Caco-2 (cell line): ENCODE measurements at places on chromosomes 7 and 10. TPM values are rescaled to one million over a fixed set of nuclear protein-coding genes. Genes with fewer than 3 reads are reported as not detected.

BLNK gene
- total RNA-seq = 0.30 and 0.36 TPM in 2 replicates

- H3K27ac ChIP-seq = no peak overlapping the region
- H3K4me3 ChIP-seq = no peak overlapping the region
- DNase-seq = no peak
- no peaks in the 10 kb centered on the region for H3K4me1 ChIP-seq
Measured at GRCh38 chr7:145219461-145219860, 383.6 kb upstream of the TPK1 start.

ARMC3 gene
- 0.61 and 1.4 TPM in 2 replicates for total RNA-seq

DNA sequence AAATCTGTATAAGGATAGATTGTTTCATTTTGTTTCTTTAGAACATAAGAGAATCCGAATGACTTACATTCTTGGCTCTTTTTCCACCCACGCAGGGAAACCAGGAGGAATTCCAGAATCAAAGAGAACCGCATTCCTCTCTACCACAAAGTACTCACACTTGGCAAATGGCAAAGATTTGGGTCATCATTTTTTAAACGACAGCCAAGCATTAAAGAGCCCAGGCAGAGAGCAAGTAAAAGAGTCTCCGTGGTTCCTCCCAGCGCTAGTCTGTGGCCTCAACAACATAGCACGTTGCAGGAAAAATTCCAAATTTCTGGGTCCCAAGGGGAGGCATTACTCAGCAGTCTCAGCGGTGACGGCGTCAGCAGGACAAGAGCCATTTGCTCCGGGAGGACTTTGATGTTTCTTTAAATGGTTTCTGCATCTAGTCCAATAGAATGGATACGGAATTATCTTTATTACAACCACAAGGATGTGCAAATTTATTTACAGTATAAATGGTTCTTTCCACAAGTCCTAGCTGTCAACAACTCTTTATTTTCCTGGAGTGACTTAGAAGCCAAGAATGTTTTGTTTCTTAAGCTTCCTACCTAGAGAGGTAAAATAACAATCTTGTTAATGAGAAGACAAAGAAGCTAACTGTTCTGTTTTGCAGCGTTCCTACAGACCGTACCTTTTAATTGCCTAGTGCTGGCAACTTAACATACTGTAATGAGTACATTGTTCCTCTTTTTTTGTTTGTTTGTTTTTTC, 232.5 kb downstream of the SKIDA1 start:
- no peaks in the 10 kb centered on the region for H3K27me3 ChIP-seq
- H3K4me1 ChIP-seq = peaks cover 48% of the 10 kb centered on the region
- peak overlapping the region; percentile 29 for H3K4me3 ChIP-seq
- DNase-seq = peak; percentile 85
- peak overlapping the region; percentile 65 for H3K27ac ChIP-seq

- H3K27me3 ChIP-seq = no peaks in the 10 kb centered on the region
- no peaks in the 10 kb centered on the region for H3K36me3 ChIP-seq
- no peak for DNase-seq
- no peak overlapping the region for H3K27ac ChIP-seq
Measured at GRCh38 chr7:82435769-82436168, 7.8 kb downstream of the CACNA2D1 start.

FAM241B gene
- total RNA-seq = 24.9 and 30.2 TPM in 2 replicates

- H3K27me3 ChIP-seq = no peaks in the 10 kb centered on the region
- no peak for DNase-seq
- no peaks in the 10 kb centered on the region for H3K36me3 ChIP-seq
- no peak overlapping the region for H3K27ac ChIP-seq
Measured at GRCh38 chr7:74615933-74616780, 41.4 kb upstream of the GTF2I start.

- H3K4me3 ChIP-seq = no peak overlapping the region
- H3K27ac ChIP-seq = no peak overlapping the region
- no peaks in the 10 kb centered on the region; the same call in 1 of the 2 replicates for H3K27me3 ChIP-seq
- peak; percentile 27 for DNase-seq
- H3K36me3 ChIP-seq = no peaks in the 10 kb centered on the region
- no peaks in the 10 kb centered on the region for H3K4me1 ChIP-seq
Measured at GRCh38 chr7:139538881-139539635, 15.6 kb downstream of the CLEC2L start.

AP1S1 gene
- 52.3 and 62.9 TPM in 2 replicates for total RNA-seq

DNA sequence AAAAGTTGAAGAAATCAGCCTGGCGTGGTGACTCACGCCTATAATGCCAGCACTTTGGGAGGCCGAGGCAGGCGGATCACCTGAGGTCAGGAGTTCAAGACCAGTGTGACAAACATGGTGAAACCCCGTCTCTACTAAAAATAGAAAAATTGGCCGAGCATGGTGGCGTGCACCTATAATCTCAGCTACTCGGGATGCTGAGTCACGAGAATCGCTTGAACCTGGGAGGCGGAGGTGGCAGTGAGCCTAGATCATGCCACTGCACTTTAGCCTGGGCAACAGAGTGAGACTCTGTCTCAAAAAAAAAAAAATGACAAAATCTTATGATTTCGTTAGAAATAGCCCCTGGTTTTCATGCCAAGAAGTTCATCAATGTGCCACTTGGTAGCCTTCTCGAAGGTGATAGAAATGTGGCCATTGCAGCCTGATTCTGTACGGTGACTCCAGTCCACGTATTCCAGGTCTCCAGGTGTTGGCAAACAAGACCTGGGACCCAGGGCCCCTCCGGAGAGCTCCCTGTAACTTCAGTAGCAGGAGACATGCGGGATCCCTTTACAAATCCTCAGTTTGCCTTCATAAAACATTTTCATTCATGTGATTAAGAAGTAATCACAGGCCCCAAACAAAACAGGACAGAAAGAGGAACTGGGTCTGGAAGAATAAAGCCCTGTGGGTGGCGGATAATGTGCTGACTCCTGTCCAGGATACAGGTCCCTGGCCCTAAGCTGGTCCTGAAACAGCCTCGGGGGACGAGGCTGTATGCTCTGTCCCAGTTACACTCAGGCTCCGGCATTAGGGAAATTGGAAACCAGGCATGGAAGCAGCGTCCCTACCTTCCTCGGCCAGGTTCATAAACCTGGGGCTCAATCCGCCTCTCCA, 207.3 kb upstream of the SH2B2 start:
- H3K4me3 ChIP-seq = no peak overlapping the region
- DNase-seq = peak; percentile 7
- peak overlapping the region; percentile 30 for H3K27ac ChIP-seq
- H3K4me1 ChIP-seq = peaks cover 3% of the 10 kb centered on the region; the same call in 1 of the 2 replicates

- no peak overlapping the region for H3K4me3 ChIP-seq
- H3K27me3 ChIP-seq = no peaks in the 10 kb centered on the region
- peak; percentile 33 for DNase-seq
- H3K27ac ChIP-seq = no peak overlapping the region
Measured at GRCh38 chr10:125002423-125003145, 60.7 kb downstream of the ZRANB1 start.

- peaks cover 1% of the 10 kb centered on the region; the same call in 1 of the 2 replicates for H3K36me3 ChIP-seq
- peak overlapping the region; percentile 8 for H3K27ac ChIP-seq
Measured at GRCh38 chr10:48445932-48446331, 139.5 kb downstream of the MAPK8 start.

SMO gene
- 35.5 and 36.0 TPM in 2 replicates for total RNA-seq
